Forelimb muscle (tissue), 1 donor: ENCODE measurements at places on chromosomes 12 and 14. TPM values are rescaled to one million over a fixed set of nuclear protein-coding genes. Genes with fewer than 3 reads are reported as not detected.

DNA sequence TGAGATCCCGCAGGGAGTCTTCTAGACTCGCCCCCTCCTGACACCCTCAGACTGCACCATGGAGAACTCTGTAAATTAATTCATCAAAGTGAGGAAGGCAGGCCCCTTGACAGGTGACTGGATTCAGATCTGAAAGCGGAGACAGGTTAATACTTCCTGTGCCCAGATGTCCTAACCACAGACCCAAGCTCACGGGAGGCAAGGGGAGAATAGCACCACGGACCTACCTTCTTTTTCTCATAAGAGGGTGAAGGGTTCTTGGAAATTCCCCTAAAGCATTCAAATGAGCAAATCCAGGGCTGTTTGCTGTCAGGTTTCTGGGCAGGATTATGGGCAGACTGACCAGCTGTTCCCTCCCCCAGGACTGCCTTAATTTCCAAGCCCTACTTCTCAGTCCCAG is 170.0 kb downstream of the ZFP36L1 start:
- DNase-seq: no peak

GRCh38 chr14:52129721-52130120 is 60.9 kb upstream of the NID2 start:
- DNase-seq: no peak

GRCh38 chr14:94904636-94905035 is 134.7 kb upstream of the GSC start:
- DNase-seq: no peak

DNA sequence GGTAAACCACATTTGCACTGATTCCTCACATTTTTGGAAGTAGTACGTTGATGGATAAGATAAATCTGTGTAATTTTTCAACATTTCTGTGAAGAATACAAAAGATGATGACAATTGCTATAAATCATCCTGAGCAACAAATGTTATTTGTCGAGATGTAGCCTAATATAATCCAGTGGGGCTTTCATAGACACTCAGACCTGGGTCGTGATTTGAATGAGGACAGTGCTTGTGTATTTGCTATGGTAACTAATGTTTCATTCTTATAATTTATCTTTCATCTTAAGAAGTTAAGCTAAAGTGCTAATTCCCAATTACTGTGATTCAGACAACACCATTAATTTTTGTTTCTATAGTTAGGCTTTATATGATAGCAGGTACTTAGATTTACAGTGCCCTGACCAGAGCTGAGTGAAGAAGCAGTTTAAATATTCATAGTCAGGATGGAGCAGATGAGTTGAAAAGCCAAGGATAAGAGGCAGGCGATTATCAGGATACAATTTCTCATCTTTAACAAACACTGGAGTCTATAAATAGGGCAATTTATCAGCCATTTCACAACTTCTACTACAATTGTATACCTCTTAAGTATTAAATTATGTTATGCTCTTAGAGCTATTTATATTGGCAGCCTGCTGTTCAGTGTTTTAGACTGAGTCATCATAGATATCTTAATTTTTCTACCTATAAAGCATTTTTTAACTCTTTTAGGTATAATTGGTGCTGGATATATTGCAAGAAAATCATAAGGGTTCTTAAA is 359.9 kb downstream of the TRHDE start:
- no peak for DNase-seq

DNA sequence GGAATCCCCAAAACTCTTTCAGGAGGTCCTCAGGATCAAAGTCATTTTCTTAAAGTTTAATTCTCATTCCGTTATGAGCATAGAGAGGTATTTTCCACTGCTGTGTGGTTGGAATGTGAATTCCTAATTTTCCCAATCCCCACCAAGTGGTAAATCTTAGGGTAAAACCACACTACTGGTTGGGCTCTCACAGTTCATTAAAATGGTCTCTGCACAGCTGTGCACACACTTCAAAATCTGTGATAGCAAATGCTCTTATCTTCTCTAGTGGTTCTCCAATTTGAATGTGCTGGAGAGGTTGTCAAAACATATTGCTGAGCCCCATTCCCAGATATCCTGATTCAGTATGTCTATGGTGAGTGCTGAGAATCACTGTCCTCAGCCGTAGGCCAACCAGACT is 189.1 kb downstream of the BMP4 start:
- DNase-seq: no peak

GRCh38 chr12:121592320-121592719 is 11.5 kb upstream of the KDM2B start:
- no peak for DNase-seq

- DNase-seq: no peak
Measured at GRCh38 chr12:110846615-110847566, at the start of gene CCDC63. Gene CCDC63 (plus strand): TSS chr12:110846987. CDS start chr12:110852955, 5,968 bp downstream.

DNA sequence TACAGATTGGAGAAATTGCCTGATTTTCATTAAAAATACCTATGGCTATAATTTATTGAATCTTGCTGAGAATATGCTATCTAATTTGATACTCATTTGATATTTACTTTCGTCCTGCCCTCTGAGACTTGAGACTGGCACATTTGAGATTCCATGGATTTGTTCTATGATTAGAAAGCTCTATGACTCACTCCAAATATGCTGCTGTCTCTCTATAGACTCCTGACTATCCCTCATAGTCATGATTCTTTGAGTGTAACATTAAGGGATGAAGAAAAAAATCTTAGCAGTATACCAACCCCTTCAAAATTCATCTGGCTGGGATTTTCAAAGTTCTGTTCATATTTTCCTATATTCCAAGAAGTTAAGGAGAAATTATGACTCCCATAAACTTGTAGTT is 191.9 kb downstream of the LRIG3 start:
- no peak for DNase-seq

- DNase-seq: no peak
Measured at GRCh38 chr12:24553259-24553658, 395.6 kb downstream of the BCAT1 start.

GRCh38 chr14:70995211-70995610 is 88.0 kb downstream of the PCNX1 start:
- no peak for DNase-seq

DNA sequence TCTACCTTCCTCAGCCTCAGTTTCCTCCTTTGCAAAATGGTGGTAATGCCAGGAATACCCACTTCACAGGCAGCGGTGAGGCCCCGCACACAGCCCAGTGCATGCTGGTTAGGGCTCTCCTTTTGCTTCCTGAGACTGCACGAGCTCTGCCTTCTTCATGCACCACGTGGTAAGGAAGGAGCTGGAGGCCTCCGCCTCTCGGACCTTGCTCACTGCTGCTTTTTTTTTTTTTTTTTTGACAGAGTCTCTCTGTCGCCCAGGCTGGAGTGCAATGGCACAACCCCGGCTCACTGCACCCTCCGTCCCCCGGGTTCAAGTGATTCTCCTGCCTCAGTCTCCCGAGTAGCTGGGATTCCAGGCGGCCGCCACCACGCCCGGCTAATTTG is 18.1 kb downstream of the TAMALIN start:
- DNase-seq: no peak

DNA sequence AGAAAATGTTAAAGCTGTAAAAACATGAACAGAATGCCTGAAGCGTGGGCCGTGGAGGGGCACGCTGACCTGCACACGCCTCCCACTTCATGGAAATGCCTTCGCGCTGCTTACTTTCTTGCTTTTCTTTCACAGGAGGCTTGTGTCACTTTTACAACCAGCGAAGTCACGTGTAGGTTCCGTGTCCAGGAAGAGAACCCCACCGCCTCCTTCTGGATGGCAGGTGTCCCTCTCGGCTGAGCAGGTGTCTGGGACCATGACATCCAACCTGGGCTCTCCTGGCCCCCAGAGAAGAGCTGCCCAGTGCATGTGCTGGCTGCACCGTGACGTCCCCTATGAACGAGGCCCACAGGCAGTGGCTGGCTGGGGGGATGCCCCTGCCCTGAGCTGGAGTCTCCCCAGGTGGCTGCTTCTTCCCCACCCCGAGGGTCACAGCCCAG is 345.0 kb upstream of the SFSWAP start:
- DNase-seq: no peak

- DNase-seq: no peak
Measured at GRCh38 chr14:39548358-39548757, 116.1 kb upstream of the FBXO33 start.

DNA sequence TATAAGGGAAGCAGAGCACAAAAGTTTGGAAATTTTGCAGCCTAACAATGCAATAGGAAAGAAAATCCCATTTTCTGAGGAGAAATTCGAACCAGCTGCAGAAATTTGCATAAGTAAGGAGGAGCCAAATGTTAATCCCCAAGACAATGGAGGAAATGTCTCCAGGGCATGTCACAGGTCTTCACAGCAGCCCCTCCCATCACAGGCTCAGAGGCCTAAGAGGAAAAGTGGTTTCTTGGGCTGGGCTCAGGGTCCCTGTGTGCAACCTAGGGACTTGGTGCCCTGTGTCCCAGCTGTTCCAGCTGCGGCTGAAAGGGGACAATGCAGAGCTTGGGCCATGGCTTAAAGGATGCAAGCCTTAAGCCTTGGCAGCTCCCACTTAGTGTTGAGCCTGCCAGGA is 190.0 kb downstream of the MDGA2 start:
- no peak for DNase-seq

DNA sequence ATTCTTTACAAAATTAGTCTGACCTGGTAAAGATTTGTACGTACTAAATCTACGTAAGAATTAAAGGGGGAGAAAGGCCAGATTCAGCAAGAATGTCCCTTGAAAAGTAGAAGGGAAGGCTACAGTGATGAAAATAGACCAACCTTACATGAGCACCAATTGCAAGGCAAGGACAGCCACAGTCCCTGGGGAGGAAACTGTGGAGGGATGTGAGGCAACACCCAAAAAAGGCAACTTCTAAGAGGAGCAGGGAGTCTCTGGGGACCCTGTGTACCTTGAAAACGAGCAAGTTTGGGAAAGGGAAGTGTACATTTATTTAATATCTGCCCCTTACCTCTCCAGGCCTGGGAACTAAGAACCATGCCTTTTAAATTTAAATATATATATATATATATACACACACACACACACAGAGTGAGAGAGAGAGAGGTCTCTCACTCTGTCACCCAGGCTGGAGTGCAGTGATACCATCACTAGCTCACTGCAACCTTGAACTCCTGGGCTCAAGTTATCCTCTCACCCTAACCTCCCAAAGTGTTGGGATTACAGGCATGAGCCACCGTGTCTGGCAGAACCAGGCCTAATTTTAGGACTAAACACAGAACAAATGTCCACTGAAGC is 56.4 kb downstream of the TMCC3 start:
- no peak for DNase-seq

DNA sequence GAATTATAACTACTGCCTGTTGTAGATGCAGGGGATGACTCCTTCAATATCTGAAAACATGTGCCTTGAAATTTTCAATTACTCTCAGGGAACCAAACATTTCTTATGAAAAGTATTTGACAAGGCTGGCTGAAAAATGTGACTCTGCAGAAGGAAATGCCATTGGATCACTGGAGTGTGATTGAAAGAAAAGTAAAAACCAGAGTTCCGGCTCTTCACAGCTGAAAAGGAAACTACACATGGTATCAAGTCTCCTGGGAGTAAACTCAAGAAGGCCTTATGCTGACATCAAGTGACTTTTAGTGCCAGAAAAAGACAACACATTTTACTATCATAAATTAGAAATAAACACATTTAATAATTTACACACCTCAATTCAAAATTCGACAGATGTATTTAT is 693.0 kb downstream of the LRFN5 start:
- DNase-seq: no peak

Gene RASAL1
- not detected for polyA plus RNA-seq

Gene STYK1
- 0.13 TPM for polyA plus RNA-seq

Gene GARIN6
- polyA plus RNA-seq: not detected

Gene MYF6
- polyA plus RNA-seq: 90.3 TPM

Gene KRT1
- polyA plus RNA-seq: 1.0 TPM
